ENCODE measurements at places on chromosomes 1 and 21.

DNA sequence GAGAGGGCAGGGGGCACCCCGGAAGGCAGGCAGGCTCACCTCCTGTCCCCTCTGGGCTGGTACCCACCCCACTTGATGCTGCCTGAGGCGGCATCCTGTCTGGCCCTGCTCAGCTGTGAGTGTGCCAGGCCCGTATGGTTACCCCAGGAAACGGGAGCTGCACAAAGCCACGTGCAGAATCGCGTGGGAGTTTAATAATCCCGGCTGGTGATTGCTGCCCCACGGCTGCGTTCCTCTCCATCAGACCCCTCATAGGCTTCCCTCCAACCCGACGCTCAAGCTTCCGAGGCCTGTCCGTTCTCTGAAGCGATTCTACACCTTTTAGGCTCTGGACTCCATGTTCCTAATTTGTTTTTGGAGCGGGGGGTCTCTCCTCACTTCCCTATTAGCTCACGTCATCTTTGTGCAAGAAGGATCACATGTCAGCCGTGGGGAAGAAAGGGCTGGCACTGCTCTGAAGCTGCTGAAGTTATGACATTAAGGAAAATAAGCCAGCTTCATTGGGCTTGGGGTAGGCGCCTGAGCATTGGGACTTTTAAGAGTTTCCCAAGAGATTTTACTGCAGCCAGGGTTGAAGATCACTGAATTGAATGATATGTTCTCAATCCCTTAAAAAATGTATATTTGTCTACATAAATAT is 1.1 kb upstream of the B3GALT5 start:
- no peak for DNase-seq

DNA sequence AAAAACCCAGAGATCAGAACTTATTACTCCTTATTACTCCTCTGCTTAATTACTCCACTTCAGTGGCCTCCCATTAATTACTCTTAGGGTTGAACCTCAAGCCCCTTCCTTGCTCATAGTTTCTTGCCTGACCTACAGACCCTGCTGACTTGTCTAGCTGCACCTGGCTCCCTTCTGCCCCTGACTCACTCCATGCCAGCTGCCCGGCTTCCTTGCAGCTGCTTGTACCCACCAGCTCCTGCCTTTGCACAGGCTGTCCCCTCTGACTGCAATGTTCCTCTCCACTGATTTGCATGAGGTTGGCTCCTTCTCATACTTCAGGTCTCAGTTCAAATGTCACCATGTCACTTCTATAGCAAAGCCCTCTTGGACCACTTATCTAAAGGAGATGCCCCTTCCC is 1.9 kb upstream of the PTPRU start:
- no peak for DNase-seq

- no peak for DNase-seq
These were observed 52.4 kb upstream of the PAX7 start for GRCh38 chr1:18578271-18578670.

GRCh38 chr1:208176649-208177048 is 67.5 kb downstream of the PLXNA2 start:
- DNase-seq = no peak

DNA sequence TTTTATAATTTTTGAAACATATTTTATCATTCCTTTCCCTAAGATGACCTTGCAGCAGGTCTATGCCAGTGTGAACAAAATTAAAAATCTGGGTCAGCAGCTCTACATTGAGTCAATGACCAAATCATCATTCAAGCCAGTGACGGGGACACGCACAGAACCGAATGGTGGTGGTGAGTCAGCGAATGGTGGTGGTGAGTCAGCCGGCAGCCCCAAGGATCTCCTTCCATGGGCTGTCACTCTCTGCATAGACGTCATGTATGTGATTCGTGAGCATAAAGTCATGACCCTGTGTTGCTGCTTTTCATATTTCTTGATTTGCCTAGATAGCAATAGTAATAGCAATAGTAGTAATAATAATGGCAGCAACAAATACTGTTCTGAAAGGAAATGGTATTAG is 26.3 kb downstream of the PER3 start:
- peak; percentile 66 for DNase-seq

DNA sequence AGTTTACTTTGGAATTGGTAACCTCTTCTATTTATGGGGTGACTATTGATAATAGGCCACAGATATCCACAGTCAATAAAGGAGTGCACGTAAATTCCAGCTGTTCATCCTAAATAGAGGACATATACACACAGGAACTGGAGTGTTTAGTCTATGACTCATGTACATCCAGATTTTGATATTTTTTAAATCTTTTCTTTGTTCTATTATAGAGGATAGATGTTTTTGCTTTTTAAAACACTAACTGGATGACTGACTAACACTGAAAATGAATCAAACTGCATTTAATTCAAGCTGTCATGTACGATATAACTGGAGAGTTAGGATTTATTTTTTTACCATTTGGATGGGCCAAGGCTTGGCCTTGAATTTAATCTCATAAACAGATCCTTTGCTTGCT is 45.9 kb downstream of the RGL1 start:
- no peak for DNase-seq

GRCh38 chr1:176559878-176560277 is 96.9 kb downstream of the PAPPA2 start:
- no peak for DNase-seq

- no peak for DNase-seq
These were observed 21.1 kb downstream of the ADORA1 start for GRCh38 chr1:203148579-203148978.

DNA sequence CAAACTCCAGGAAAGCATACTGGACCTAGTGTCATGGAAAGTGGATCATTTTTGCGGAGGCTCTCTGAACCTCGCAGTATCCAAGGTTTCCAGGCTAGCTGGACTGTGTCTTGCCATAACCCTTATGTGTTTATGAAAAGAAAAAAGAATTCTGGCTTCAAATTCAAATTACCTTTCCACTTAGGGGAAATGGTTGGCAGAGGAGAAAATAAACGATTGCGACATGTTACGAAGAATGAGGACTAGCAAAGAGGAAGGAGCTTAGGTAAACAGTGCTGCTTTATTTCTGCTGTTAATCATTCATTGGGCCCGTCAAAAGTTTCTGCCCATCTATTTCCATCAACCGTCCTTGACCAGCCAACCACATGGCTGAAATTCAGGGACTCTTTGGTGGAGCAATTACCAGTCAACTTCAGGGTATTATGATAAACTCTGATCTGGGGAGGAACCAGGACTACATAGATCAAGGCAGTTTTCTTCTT is at the start of gene C4BPA:
C4BPA (plus strand) TSS at position 342 of the 482 bp plus-strand sequence. CDS start 8,793 bp downstream, outside the sequence.
- DNase-seq = no peak

DNA sequence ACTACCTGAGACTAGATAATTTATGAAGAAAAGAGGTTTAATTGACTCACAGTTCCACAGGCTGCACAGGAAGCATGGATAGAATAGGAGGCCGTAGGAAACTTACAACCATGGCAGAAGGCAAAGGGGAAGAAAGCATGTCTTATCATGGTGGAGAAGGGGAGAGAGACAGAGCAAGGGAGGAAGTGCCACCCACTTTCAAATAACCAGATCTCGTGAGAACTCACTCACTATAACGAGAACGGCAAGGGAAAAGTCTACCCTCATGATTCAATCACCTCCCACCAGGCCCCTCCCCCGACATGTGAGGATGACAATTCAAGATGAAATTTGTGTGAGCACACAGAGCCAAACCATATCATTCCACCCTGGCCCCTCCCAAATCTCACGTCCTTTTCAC is 4.7 kb upstream of the C21orf91 start:
- no peak for DNase-seq

DNA sequence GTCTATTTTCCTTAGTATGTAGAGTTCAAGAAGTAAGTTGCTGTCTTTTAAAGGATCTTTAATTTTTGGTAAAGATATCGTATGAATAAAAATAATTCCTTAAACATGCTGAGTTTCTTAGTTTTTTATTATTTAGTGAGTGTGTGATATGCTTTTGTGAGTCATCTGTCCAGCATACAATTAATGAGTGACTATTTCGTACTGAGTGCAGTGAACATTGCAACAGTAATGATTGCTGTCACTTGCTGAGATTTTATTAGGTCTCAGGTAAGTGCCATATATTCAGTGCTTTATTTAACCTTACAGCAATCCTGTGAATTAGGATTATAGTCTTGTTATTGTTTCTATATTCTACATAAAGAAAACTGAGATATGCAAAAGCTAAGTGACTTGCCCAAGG is 22.6 kb downstream of the MIGA1 start:
- DNase-seq = no peak

DNA sequence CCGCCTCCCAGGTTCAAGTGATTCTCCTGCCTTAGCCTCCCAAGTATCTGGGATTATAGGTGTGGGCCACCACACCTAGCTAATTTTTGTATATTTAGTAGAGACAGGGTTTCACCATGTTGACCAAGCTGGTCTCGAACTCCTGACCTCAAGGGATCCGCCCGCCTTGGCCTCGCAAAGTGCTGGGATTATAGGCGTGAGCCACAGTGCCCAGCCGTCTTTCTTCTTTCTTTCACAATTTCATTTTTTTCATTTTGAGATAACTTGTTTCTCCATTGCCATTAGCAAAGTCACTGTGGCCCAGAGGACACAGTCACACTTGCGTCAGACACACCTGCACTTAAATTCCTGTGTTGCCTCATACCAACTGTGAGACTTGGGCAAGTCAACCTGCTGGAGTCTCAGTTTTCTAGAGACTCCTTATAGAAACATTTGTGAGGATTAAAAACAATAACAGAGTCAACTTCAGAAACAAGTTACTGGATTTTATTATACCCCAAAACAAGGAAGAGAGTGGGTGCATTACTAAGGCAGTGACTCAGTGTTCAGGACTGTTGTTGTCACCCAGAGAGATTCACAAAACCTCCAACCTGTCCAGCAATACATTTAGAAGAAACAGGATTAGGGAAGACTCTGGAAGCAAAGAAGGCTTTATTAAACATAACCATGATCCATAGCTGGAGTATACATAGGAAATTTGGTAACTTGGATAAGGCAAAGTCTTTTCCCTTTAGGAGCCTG is 2.6 kb downstream of the TEDDM1 start:
- DNase-seq = no peak

DNA sequence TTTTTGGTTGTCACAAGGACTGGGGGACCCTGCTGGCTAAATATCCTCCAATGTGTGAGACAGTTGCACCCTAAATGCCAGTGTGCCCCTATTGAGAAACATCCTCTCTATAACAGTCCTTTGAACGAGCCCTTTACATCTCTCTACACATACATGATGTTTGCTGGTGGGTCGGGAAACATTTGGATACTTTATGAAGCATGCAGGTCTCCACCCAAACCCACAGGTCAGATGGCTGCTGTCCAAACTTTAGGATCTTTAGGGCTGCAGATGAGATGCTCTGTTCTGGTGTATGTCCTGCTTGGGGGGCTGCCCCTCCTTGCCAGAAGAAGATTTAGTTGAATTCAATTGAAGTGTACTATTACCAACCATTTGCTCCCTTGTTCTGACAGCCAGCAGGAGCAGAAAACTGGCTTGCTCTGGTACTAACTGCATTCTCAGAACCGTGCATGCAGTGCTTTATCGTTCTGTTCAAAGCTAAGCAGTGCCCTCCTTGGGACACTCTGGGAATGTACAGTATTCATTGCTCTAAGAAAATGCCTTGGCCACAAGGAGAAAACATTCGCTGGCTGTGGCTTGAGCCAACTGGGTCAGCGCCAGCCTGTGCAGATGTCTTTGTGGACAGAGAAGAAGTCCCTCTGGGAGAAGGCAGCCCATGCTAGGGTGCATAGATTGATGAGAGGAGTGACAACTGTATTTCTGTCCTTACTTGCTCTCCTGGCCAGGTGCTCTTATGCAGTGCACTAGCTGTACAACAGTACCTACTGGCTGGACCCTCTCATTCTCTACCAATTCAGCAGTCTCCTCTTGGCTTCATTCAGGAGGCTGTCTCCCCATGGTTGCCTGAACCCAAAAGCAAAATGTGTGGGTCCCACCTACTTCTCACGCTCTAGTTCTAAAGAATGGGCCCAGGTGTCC is 61.4 kb upstream of the DIRAS3 start:
- DNase-seq = no peak

DNA sequence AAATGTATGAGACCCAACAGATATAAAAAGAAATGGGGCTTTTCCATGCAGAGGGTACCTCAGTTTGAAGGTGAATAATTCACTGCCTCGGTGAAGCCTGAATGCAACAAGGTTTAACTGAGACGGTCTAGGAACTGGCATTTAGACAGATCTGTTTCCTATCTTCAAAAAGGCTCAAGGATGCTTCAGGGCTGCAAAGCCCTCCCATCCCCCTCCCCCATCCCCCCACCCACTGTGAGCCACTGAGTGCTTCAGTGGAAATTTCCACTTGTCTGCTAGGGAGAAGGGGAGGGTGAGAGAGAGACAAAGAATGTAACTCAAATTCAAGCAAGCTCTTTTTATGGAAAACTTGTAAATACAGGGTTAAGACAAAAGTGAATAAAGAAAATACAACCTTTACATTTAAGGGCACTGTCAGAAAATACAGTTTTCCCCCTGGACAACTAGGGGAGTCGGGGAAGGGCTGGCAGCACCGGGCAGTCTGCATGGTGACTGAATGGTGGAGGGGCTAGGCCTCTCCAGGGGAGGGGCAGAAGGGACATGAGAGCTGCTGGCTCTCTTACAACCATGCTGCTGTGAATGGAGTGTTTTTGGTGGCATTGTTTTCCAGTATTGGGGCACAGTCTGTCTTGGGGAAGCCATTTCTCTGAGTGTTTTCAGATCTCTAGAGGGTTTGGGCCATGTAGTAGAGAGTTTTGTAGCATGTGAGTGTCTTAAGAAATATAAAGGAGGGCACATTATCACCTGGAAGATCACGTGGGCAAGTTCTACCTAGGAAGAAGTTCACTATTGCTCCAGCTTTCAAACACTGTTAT is 56.7 kb downstream of the MRPS6 start:
- no peak for DNase-seq

DNA sequence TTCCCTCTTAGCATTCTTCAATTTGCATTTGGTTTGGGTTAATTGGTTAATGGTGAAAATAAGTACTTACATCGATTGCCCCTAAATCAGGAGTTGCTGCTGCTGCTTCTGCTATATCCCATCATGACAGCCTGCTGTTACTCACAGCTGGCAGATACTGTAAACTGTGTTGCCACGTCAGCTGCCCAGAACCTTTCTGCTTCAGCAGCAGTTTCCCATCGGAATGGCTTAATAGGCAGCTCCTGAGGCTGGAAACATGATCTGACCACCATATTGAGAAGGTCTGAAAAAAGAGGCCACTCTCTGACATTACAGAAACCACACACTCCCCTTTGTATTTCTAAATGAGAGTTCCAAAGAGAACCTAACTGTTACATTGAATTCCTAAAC is 14.3 kb upstream of the SEC16B start:
- peak; percentile 51 for DNase-seq

DNA sequence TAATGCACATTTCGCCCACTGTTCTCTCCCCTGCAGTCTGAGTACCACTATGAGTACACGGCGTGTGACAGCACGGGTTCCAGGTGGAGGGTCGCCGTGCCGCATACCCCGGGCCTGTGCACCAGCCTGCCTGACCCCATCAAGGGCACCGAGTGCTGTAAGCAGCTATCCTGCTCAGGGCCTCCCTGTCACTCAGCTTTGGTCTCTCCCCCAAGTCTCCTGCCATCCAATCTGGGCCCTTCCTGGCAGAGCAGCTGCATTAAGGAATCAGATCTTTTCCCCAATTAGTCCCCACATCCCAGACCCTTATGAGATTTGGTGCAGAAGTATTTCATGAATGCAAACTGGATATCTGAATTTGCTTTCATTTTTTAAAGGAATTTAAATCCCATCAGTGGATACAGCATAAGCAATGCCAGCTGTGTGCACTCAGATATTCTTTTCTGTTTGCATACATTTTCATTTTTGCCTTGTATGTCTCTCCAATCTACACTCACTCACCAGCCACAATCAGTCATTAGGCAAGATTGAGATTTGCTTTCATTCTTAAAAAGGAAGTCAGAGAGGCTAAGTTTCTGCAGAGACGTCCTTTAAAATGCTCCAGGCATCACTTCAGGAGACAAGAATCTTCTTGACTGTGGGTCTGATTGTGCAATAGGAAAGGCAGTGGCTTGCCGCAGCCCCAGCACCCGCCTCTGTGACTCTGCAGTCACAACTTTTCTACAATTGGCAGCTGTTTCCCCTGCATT is 48.1 kb downstream of the ELAPOR1 start:
- peak; percentile 53 for DNase-seq
